Activated naive CD4-positive, alpha-beta T cell treated with anti-CD3 and anti-CD28 coated beads, Interleukin-2, amount 10 ng/mL, durations not matched to agents 7 days and 5 days (primary cell): ENCODE measurements at places on chromosomes 7 and 10.

GRCh38 chr7:36690514-36691187 is 33.6 kb downstream of the AOAH start:
- no peak overlapping the region for H3K4me3 ChIP-seq
- H3K36me3 ChIP-seq: peaks cover 1% of the 10 kb centered on the region
- H3K27me3 ChIP-seq: no peaks in the 10 kb centered on the region
- H3K4me1 ChIP-seq: peaks cover 36% of the 10 kb centered on the region

DNA sequence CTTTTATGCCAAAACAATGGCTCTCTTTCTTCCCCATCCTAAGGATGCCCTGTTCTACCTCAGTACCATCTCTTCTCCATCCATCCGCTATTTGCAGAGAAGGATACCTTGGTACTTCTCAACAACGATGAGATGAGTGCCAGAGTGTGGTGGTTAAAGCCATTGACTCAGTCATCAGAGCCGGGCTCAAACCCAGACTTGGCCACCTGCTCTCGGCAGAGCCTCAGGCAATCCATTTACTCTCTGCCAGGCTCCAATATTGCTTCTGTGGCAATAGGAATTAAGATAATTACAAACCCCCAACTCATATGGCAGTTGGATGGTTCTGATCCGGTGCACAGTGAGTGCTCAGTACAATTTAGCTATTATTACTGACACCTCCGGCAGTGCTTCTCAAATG is 121.3 kb downstream of the PRLHR start:
- H3K4me3 ChIP-seq: no peak overlapping the region
- no peaks in the 10 kb centered on the region for H3K4me1 ChIP-seq
- DNase-seq: no peak

- no peaks in the 10 kb centered on the region for H3K36me3 ChIP-seq
- no peaks in the 10 kb centered on the region for H3K4me1 ChIP-seq
- H3K27me3 ChIP-seq: peaks cover 44% of the 10 kb centered on the region
- H3K4me3 ChIP-seq: no peak overlapping the region
- no peak for DNase-seq
- no peak overlapping the region for H3K27ac ChIP-seq
These were observed 1.2 kb downstream of the FERD3L start for GRCh38 chr7:19143881-19144574.

- no peak overlapping the region for H3K4me3 ChIP-seq
- DNase-seq: no peak
These were observed 44.4 kb downstream of the ENO4 start for GRCh38 chr10:116893686-116894037.

GRCh38 chr10:14047431-14047830 is 283.3 kb downstream of the FRMD4A start:
- no peaks in the 10 kb centered on the region for H3K36me3 ChIP-seq
- no peak overlapping the region for H3K27ac ChIP-seq
- H3K27me3 ChIP-seq: peaks cover 4% of the 10 kb centered on the region
- DNase-seq: no peak
- H3K4me3 ChIP-seq: no peak overlapping the region
